BJ (cell line): ENCODE measurements at places on chromosomes 16 and 17. TPM values are rescaled to one million over a fixed set of nuclear protein-coding genes. Genes with fewer than 3 reads are reported as not detected.

DNA sequence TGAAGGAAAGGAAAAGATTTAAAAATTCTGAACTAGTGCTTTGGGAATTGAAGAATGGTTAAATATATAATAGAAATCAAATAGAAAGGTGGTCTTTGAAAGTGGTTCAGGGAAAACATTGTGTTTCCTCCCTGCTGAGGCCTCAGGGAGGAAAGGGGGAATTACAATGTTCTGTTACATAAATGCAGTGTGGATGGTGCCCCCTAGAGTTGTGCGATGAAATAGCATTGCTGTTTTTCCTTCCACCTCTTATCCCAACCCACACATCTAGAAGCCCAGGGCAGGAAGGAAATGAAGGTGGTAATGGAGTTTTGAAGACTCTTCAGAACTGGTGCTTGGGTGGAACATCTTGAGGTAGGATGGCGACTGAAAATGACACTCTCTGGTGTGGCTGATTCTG is 6.4 kb upstream of the TOX3 start:
- DNase-seq = no peak

- no peak for DNase-seq
Measured at GRCh38 chr16:2919511-2920255, 8.0 kb downstream of the FLYWCH1 start.

- DNase-seq = no peak
Measured at GRCh38 chr17:29149431-29150064, 30.6 kb downstream of the MYO18A start.

- DNase-seq = no peak
Measured at GRCh38 chr16:66741950-66742808, 9.2 kb downstream of the DYNC1LI2 start.

The ZNF423 gene
- polyA plus RNA-seq = 0.22 TPM in 2 replicates

The CTF1 gene
- polyA plus RNA-seq = 14.9 and 22.2 TPM in 2 replicates
